ENCODE measurements at places on chromosomes 2 and 18. TPM values are rescaled to one million over a fixed set of nuclear protein-coding genes. Genes with fewer than 3 reads are reported as not detected.

Gene PLEKHA3
- 41.0 TPM for total RNA-seq

Gene TMEM214
- 93.5 TPM for total RNA-seq

Gene CAPN14
- total RNA-seq: 0.14 TPM

Gene PRPF40A
- total RNA-seq: 131 TPM

Gene LYG2
- not detected for total RNA-seq

DNA sequence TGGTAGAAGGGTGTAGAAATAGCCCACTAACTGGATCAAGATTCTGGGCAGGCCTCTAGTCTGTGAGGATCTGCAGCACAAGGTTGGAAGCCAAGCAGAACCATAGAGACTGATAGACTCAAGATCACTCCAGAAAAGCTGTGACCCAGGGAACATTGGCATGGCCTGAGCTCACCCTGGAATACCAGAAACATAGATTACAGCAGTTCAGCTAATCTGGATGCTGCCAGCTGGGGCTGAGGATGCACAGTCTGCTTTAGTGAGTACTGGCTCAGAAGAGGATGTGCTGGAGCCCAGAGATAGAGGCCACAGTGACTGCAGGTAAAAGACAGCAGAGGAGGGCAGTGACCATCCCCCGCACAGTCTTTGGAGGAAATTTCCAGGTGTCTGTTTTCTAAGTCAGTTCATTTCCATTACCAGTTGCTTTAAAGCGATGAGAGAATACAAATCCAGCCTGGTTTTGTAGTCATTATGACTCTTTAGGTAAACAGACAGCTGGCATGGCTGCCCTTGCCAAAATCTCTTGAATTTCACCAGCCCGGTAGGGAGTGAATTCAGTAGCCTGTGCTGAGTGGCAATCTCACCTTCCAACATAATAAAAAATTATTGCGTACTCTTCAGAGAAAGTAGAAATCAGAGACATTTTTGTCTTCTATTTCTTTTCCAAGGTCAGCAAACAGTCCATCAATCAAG is 119.2 kb downstream of the ANTXR1 start:
- peaks cover 4% of the 10 kb centered on the region for H3K36me3 ChIP-seq
- no peaks in the 10 kb centered on the region for H3K27me3 ChIP-seq
- no peak overlapping the region for H3K4me3 ChIP-seq

DNA sequence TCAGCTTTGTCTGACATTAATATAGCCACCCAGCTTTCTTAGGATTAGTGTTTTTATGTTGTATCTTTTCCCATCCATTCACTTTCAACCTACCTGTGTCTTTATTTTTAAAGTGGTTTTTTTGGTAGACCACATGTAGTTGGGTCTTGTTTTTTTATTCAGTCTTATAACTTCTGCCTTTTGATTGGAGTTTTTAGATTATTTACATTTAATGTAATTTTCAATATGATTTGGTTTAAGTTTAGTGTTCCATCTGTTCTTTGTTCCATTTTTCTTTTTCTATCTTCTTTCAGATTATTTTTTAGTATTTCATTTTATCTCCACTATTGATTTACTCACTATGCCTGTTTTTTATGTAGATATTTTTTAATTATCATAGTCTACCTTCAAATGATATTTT is 13.1 kb upstream of the MSTN start:
- H3K27me3 ChIP-seq: no peaks in the 10 kb centered on the region
- H3K36me3 ChIP-seq: no peaks in the 10 kb centered on the region
- H3K4me3 ChIP-seq: no peak overlapping the region
- no peaks in the 10 kb centered on the region for H3K4me1 ChIP-seq
- no peak overlapping the region for H3K27ac ChIP-seq
- DNase-seq: no peak

DNA sequence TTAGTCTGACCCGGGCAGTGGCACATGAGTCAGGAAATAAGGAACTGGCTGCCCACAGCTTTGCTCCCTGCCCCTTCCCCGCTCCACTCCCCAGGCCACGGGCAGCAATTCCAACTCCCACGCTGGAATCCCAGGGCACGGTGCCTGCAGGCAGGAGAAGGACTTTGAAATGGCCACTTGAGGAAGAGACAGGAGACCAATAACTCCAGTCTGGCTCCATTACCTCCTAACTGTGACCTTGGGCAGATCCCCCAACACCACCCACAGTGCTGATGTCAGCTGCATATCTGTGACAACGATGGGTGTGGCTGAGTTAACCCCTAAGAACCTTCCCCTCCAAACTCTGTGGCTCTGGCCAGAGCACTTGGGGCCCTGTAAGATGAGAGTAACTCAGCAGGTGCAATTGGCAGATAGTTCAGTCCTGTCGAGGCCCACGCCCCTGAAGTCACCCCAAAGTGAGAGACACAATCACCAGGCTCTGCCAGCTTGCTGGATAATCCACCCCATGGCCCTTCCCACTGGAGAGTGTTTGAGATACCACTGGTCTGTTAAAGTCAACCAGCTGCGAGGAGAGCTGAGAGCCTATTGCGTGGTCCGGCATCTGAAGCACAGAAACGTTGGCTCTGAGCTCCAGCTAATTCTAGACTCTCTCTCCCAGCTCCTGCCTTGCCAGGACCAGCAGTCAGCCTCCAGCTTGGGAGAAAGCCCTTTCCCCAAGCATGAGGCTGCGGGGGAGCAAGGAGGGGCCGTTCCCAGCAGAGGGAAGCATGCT is 175.2 kb downstream of the TNS1 start:
- H3K36me3 ChIP-seq: peaks cover 29% of the 10 kb centered on the region
- H3K27ac ChIP-seq: no peak overlapping the region
- no peak for DNase-seq
- H3K27me3 ChIP-seq: no peaks in the 10 kb centered on the region
- no peak overlapping the region for H3K4me3 ChIP-seq

- no peaks in the 10 kb centered on the region for H3K4me1 ChIP-seq
- no peaks in the 10 kb centered on the region for H3K27me3 ChIP-seq
- no peak overlapping the region for H3K4me3 ChIP-seq
- no peak overlapping the region for H3K27ac ChIP-seq
- no peaks in the 10 kb centered on the region for H3K36me3 ChIP-seq
Measured at GRCh38 chr2:64049633-64050220, 30.5 kb upstream of the VPS54 start.

DNA sequence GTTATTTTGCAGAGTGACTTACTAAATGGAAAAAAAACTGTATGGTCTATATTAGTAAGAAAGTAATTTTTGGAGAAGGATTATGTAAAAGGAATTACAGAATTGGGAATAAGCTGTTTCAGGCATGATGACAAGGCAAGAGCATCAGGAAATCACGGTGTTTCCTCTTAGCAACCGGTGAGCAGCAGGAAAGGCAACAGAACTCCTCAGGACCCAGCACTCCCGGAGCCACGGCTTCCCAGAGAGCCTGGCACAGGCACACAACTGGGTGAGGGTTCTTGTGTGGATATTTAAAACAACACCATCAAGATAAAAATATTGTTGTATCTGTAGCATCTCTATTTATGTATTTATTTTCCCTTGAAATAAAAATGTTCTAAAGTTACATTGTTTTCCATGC is 34.4 kb downstream of the CYP27C1 start:
- DNase-seq: no peak
- H3K27ac ChIP-seq: no peak overlapping the region
- H3K36me3 ChIP-seq: no peaks in the 10 kb centered on the region
- H3K27me3 ChIP-seq: no peaks in the 10 kb centered on the region

DNA sequence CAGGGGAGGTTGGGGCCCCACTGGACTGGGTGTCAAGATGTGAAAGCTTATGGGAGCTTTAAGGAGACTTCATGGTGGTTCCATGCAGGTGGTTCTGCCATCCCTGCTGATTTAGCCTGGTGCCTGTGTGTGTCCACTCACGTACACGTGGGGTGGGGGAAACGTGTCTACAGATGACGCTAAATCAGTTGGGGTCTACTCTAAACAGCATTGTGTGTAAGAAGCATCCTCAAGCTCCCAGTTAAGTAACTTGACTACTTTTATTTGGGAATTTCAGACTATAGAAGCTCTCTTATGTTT is 47.1 kb downstream of the BCL2L11 start:
- no peaks in the 10 kb centered on the region for H3K27me3 ChIP-seq
- no peak overlapping the region for H3K27ac ChIP-seq
- H3K4me3 ChIP-seq: no peak overlapping the region
- H3K4me1 ChIP-seq: peaks cover 19% of the 10 kb centered on the region
- DNase-seq: no peak

GRCh38 chr2:158724803-158725381 is 70.2 kb upstream of the DAPL1 start:
- peaks cover 3% of the 10 kb centered on the region for H3K27me3 ChIP-seq
- H3K4me3 ChIP-seq: no peak overlapping the region
- no peak overlapping the region for H3K27ac ChIP-seq
- H3K4me1 ChIP-seq: no peaks in the 10 kb centered on the region
- DNase-seq: no peak

- no peak overlapping the region for H3K27ac ChIP-seq
- no peak for DNase-seq
- no peaks in the 10 kb centered on the region for H3K36me3 ChIP-seq
- no peaks in the 10 kb centered on the region for H3K27me3 ChIP-seq
Measured at GRCh38 chr2:59390581-59390980, 1149.5 kb upstream of the FANCL start.

DNA sequence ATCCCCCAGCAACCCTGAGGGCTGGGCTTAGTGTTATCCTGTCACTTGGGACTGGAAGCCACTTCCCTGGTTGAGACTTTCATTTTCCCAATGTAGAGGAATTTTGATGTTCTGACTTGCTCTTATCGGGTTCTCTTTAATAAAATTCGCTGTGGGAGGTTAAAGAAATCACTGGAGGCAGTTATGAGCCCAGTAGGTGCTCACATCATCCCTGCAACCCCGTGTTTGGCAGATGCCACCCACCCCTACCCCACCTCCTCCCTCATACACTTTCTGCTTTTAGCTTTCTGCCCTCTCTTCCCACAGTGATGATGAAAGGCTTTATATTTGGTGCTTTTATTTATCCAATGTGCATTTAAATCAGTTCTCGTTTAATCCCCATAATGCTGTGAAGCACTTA is 106.6 kb downstream of the MAPK4 start:
- DNase-seq: no peak
- H3K4me1 ChIP-seq: no peaks in the 10 kb centered on the region
- no peaks in the 10 kb centered on the region for H3K36me3 ChIP-seq

DNA sequence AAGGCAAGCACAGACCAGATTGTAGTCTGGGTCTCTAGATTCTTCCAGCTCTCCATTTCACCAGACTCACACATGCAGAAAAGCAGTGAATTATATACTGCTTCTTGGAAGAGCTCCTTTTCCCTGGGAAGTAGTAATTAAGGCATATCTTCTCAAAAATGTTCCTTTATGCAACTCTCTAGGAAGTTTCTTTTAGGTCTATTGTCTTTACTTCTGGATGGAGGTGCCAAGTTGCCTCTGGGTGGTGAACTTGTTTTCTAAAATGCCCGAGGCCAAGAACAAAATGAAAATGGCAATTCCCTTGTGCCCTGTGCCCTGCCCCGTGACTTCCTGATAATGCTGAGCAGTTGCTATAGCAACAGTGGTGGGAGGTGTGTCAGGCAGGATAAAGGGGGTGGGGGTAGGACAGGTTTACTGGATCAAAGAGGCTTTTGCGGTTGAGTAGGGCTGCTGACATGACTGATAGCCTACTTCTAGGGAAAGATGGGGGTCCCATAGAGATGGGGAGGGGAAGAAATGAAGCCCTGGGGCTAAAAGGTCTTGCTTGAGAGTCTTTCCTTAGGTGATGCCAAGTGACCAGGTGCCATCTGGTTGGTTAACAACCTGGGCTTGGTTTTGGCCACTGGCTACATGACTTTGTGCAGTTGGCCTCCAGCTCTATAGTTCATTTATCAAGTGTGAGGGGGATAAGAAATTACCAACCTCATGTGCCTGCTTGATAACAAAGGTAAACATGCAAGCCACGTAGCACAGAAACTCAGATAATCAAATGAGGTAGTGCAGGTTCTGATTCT is 11.8 kb downstream of the IGFBP2 start:
- H3K4me3 ChIP-seq: no peak overlapping the region
- no peaks in the 10 kb centered on the region for H3K27me3 ChIP-seq
- no peak for DNase-seq
- H3K4me1 ChIP-seq: peaks cover 19% of the 10 kb centered on the region
- H3K27ac ChIP-seq: no peak overlapping the region

GRCh38 chr2:68163641-68164040 is 6.0 kb downstream of the PNO1 start:
- no peak for DNase-seq
- no peak overlapping the region for H3K4me3 ChIP-seq
- peaks cover 51% of the 10 kb centered on the region for H3K36me3 ChIP-seq
- peaks cover 10% of the 10 kb centered on the region for H3K4me1 ChIP-seq

DNA sequence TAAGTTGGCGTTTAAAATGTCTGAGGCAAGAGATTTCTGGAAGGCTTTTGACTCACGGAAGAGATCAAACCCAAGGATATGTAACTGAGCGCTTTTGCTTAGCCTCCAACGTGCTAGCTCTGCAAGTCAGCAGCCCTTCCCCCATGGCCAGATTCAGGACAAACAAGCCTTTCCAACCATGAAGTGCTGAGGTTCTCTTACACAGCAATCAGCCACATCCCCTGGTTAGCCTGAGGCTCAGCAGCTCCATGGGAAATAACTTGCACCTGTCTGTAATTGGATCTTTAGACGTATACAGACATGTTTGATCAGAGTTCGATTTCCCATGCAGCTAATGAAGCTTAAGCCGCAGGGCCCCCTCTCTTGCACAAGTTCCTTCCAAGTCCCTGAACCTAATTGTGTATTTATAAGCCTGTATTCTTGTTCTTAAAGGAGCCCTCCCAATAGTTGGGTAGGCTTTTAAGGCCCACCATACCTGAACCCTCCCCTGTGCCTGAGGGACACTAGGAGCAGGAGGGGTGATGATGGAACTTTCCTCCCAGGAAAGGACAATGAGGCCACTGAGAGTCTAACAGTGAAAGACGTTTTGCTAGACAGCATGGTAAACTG is 2.1 kb upstream of the TMEM131 start:
- H3K27me3 ChIP-seq: no peaks in the 10 kb centered on the region
- no peak for DNase-seq
- H3K4me1 ChIP-seq: peaks cover 9% of the 10 kb centered on the region
- no peak overlapping the region for H3K4me3 ChIP-seq

DNA sequence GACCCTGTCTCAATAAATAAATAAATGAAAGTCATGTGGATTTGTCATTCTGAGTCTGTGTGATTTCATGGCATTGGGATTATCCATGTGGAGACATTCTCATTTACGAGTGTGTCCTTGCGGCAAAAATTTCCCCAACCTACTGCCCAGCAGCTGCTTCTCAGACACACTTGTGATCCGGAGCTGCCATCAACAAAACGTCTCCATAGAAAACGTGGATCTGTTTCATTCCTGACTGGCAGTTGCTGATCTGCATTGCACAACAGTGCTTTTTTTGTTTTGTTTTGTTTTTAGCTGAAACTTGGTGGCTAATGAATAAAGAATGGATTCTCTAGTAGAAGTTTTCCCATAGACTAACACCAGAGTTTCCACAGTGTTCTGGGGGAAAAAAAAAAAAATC is 74.7 kb downstream of the TGIF1 start:
- peaks cover 5% of the 10 kb centered on the region for H3K4me1 ChIP-seq
- H3K27me3 ChIP-seq: peaks cover 3% of the 10 kb centered on the region
- H3K27ac ChIP-seq: no peak overlapping the region
- H3K36me3 ChIP-seq: no peaks in the 10 kb centered on the region
- no peak overlapping the region for H3K4me3 ChIP-seq
